ENCODE measurements at places on chromosomes 1 and 21.

DNA sequence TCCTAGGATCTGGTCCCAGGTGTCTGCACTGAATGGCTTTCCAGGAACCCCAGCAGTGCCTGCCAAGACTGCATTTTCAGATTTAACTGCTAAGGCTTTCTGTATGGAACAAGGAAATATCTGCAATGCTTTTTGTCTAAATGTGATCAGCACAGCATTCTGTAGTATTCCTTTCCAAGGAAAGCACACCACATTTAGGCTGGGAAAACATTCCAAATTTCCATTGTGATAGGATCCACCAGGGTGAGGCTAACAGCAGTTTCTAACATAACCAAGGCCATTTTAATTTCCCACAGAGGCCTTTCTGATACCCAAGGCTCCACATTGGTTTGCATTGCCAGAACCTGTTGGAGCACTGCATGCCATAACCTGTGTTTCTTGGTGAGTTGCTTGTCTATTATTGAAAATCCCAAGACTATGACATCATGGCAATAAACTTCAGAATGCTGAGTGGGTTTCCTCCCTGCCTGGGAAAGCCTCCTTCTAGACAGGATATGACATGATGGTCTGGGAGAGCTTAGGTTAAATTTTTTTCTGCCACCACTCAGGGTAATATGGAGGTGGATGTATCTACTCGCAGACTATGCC, 23.3 kb upstream of the PTGFRN start:
- DNase-seq, result no peak

GRCh38 chr21:32949701-32950100, 76.0 kb upstream of the OLIG2 start:
- no peak for DNase-seq

GRCh38 chr1:228791791-228792190, 56.5 kb downstream of the RHOU start:
- no peak for DNase-seq

- no peak for DNase-seq
Observed at GRCh38 chr1:61005614-61006580, 76.5 kb upstream of the NFIA start.

GRCh38 chr1:31650161-31651088, 5.7 kb upstream of the PEF1 start:
- DNase-seq, result no peak

- no peak for DNase-seq
Observed at GRCh38 chr1:156392452-156392853, 23.4 kb downstream of the RHBG start.
